Aorta (tissue), 5 donors: ENCODE measurements at places on chromosomes 4 and X. TPM values are rescaled to one million over a fixed set of nuclear protein-coding genes. Genes with fewer than 3 reads are reported as not detected.

The CLDN22 gene
- not detected for total RNA-seq

DNA sequence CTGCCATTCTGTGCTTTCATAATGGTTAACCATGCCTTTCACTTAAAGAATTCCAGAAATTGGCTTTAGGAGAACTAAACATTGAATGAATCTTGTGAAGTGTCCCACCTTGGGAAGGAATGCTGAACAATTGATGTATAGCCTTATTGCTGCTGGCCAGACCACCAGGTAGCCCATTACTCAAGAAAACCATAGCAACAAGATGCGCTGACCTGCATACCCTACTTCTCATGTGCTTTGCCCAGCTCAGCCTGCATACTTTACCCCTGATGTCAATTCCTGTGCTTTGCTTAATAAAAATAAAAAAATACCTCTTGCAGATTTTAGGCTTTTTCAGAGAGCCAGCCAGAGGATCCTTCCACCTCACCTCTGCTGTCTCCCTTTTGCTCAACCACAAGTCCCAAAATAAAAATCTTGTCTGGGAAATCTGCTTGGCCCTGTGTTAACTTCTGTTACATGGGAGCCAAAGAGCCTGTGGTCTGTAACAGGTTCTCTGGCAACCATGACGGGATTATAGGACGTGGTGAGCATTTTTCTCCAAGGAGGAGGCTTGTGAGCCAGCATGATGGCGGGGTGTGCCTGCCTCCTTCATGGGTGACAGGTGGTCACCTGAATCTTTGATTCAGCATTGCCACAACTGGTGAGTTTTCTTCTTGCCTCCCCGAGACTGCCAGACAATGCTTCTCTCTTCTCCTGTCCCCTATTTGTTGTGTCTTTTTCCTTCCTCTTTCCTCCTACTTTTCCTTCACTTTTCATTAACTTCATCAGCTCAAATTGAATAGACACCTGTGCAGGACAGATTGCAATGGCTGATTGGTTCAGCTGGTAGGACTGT, 106.8 kb downstream of the ARSJ start:
- no peak for DNase-seq

- no peak for DNase-seq
Observed at GRCh38 chrX:69232945-69233344, 67.7 kb upstream of the PJA1 start.

The CUL4B gene
- total RNA-seq: 47.3 TPM

The CT47B1 gene
- total RNA-seq: not detected

The CXCL6 gene
- not detected for total RNA-seq

DNA sequence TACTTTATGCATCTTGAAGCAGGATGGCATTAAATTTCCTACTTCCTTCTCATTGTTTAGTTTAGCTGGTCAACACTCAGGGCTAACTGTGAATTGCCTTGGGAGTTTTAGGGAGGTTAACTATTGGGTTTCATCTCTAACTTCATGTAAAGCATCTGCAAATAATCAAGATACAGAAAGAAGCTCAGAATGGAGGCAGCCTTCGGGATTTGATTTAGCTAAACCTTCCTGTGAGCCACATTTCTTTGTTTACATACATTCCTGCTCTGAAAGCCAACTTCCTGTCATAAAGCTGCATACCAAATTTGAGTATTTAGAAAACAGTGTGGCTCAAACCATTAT, 131.7 kb upstream of the PCDH18 start:
- DNase-seq: no peak

The YIPF7 gene
- not detected for total RNA-seq

The ITIH6 gene
- not detected for total RNA-seq

The HPSE gene
- total RNA-seq: 5.0 TPM

The TMSB15A gene
- 0.55 TPM for total RNA-seq

- DNase-seq: no peak
Observed at GRCh38 chr4:26030780-26031179, 116.8 kb downstream of the SMIM20 start.

The DMRTC1 gene
- total RNA-seq: not detected

The PWWP3B gene
- total RNA-seq: 0.15 TPM

- DNase-seq: no peak
Observed at GRCh38 chrX:70553516-70553915, 108.9 kb downstream of the DLG3 start.

GRCh38 chr4:59307609-59308008, 1892.5 kb upstream of the ADGRL3 start:
- DNase-seq: no peak

The CLCN4 gene
- total RNA-seq: 8.6 TPM

DNA sequence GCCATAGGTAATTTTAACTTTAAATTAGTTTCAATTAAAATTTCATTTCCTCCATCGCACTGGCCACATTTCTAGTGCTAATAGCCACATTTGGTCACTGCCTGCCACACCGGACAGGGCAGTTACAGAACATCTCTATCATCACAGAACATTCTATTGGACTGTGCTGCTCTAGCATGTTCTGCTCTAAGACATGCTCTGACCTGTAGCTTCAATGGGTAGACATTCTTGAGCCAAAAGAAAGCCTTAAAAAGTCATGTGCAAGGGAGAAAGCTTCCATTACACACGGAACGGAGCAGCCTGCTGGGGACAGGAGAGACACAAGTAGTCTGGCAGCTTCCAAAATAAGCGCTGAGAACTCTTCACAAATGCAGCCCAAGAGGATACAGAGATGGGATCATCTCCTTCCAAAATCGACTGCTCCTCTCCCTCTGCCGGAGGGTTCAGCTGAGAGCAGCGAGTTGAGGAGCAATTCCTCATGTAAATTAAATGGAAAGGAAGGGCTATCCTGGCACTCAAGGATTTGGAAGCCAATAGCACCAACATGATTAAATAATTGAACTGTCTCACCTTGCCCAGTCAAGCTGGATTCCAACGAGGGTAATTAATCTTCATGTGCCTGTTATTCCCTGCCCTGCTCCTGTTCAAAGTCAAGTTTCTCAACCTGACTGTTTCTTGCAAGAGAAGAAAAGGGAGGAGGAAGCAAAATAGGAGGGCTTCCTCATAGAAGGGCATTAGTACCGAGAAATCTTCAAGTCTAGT, 336.4 kb upstream of the NOCT start:
- no peak for DNase-seq
